ENCODE measurements at places on chromosomes 11 and 22.
A peak's percentile ranks its signal among the peaks of the same experiment; 100 is the strongest.

- peak; percentile 80 for DNase-seq
Observed at GRCh38 chr11:6992457-6993417, 27.4 kb downstream of the ZNF214 start.

DNA sequence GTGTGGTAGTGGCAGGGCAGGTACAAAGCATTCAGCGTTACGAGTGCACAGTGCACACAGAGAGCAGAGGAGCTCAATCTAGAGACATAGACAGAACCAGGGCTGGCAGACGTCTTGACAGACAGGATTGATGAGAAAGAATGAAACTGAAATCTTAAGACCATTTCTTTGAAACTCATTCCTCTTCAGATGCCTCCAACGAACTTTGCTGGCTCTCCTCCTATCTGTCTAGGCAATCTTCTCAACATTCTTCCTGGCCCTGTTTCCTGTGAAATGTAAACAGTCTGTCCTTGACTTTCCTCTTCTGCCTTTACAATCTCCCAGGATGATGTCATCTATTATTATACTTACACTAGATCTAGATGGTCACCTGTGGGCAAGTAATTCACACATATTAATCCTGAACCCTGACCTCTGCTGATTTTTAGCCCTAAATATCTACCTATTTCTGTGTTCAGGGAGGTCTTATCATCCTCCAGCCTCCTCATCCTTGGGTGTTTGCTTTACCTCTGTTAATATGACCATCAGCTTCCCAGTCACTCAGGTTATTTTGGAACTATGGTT, 119.5 kb downstream of the ENTHD1 start:
- DNase-seq, result peak; percentile 41

GRCh38 chr22:26777156-26777801, 119.9 kb downstream of the MIAT start:
- peak; percentile 45 for DNase-seq

GRCh38 chr11:70610566-70611565, 212.5 kb downstream of the CTTN start:
- DNase-seq, result no peak

DNA sequence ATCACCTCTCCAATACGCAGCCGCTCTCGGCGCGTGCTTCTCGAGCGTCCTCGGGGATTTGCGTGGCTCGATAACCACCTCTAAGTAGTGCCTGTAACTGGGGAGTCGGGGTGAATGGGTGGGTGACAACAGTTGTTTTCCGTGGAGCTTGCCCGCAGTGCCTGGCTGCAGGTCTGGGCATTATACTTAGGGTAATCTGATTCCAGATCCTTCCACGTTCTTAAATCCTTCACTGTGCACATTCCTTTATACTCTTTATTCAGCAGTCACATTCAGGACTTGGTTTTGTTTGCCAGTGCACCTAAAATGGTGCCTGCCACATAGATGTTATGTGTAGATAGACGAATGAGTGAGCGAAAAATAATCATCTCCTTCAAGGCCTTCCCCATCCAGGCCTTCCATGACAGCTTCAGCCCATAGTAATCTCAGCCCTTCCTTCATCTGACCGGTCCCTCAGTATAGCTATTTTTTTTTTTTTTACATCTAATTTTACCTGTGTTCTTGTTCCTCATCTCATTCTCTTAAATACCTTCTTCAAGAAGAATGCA, 602 bp downstream of the NAT10 start:
- DNase-seq, result no peak

GRCh38 chr22:37926358-37926757, 20.3 kb downstream of the MICALL1 start:
- DNase-seq, result no peak

- peak; percentile 76 for DNase-seq
Observed at GRCh38 chr22:46425016-46425415, 89.5 kb downstream of the TRMU start.

DNA sequence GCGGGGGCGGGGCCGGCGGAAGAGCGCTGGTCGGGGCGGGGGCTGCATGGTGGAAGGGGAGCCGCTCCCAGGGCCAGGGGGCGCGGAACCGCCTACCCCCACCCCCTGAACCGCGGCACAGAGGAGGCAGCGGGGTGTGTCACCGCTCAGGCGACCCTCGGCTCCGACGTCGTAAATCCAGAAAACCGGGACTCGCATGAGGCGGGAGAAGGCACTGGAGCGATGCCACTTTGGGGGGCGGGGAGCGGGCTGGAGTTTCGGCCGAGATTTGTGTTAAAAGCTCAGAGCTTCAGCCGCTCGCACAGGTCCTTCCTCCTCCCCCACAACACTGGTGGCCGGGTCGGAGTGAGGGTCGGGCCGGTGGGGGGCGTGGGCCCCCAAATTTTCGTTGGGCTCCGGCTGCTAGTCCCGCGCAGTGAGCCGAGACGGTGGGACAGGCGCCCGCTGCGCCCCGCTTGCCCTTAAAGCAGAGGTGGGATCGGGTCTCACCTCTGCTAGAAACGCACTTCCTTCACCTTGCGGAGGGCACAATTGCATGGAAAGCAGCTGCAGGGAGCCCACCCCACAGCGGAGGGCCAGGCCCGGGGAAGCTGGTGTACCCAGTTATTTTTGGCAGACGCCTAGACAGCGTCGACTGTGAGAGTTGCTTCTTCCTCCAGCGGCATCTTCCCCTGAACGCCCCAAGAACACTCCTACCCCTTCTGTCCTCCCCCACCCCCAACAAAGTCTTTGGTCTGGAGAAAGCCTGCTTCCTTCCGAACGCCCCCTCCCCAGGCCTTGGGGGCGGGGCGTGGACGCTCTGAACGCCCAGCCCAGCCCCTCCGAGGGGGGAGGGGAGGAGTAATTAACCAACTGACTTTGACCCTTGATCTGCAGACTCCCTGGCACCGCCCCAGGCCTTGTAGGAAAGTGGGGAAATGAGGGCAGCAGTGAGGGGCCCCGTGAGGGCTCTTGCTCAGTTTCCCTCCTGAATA, 1.1 kb downstream of the OVOL1 start:
- DNase-seq, result no peak

GRCh38 chr11:132052904-132053303, 682.5 kb downstream of the NTM start:
- DNase-seq, result no peak

DNA sequence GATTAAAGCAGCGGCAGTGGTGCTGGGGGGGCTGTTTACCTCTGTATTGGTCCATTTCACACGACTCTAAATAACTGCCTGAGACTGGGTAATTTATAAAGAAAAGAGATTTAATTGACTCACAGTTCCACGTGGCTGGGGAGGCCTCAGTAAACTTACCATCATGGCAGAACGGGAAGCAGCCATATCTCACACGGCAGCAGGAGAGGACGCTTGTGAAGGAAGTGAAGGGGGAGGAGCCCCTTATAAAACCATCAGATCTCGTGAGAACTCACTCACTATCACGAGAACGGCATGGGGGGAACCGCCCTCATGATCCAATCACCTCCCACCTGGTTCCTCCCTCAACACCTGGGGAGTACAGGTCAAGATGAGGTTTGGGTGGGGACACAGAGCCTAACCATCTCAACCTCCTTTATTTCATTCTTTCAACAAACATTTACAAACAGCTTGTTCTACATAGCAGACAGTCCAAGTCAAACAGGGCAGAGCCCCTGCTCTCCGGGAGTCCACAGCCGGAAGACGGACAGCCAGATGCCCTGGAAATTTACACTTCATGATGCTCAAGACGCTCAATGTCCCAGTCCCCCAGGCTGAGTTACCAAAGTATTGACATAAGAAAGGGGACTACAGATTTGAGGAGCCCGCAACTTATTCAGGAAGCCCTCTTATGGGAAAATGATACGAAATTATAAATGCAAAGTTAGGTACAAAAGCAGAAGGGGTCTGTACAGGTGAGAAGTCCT, 26.3 kb upstream of the HMGXB4 start:
- peak; percentile 37 for DNase-seq

DNA sequence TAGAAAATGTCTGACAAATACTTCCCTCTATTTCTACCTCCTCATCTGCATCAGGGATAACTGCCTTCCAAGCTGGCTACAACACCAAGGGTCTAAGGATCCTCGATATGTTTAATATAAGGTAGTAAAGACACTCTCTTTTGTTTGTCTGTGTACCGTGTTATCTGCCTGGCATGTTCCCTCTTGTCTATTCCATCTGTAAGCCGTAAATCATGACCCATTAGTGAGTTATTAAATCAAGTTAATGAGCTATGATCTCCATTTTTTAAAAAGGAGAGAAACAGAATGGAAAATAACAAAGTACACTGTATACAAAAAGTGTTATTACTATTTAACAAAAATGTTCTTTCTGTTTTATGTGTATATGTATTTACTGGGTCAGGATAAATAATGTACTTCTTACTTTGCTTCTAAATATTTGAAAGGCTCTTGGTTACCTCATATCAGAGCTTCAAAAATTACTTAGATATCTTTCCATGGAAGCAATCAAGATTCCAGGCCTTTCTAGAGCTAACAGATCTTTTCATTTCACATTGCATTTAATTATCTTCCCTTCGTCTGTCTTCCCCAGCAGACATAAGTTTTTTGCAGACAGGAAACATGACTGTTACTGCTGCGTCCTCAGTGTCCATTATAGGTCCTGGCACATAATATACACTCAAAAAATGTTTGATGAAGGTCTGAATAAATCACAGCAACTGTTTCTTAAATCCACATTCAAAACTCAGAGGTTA, 342.6 kb upstream of the CCDC90B start:
- no peak for DNase-seq

DNA sequence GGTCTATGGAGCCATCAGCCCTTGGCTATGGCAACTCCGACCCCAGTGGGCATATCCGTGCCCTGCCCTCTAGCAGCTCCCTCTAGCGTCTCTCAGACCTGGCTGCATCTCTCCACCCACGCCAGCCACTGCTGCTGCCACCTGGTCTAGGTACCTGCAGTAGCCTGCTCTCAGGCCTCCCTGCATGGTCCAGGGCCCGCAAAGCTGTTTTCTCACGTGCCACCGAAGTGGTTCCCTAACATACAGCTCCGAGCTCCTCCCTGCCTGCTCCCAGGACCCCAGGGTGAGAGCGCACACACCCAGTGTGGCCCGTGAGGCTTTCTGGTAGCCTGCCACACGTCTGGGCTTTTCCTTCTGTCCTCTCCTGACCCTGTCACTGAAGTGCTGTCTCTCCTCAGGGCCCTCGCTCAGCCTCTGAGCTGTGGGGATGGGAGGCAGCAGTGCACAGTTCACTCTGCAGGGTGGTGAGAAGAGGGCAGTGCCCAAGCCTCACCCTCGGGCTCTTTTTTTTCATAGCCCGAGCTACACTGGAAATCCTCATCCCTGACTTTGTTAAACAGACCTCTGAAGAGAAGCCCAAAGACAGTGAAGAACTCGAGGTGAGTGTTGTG, 14.3 kb downstream of the DGCR8 start:
- no peak for DNase-seq

DNA sequence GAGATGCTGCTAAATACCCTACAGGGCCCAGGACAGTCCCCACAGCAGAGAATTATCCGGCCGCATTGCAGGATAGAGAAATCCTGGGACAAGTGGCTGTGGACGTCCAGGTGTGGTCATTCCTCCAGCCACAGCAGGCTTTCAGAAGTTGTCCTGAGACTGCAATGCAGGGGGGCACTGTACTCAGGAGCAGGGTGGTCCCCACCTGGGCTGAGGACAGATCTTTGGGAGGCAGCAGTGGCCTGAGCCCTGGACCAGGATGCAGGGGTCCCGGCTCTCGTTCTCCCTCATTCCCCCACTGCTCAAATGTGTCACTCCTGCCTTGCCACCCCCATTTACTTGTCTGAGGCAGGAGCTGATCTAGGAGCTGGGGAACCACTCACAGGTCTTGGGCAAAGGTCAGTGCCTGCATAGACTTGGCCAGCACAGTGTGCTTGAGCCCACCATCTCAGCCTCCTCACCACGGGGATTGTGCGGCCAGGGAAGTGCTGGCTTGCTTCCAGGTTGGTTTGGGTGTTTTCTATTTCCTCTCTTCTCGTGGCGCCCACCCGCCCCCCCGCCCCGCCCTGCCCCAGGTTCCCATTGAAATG, 15.3 kb downstream of the LINC01488 start:
- no peak for DNase-seq

GRCh38 chr11:120354779-120355178, 18.6 kb downstream of the ARHGEF12 start:
- no peak for DNase-seq

- DNase-seq, result peak; percentile 8
Observed at GRCh38 chr22:25514436-25515180, 49.9 kb upstream of the GRK3 start.

- DNase-seq, result no peak
Observed at GRCh38 chr11:126682590-126682989, 318.0 kb downstream of the KIRREL3 start.

GRCh38 chr22:45638834-45639746, 32.5 kb upstream of the ATXN10 start:
- DNase-seq, result peak; percentile 80

DNA sequence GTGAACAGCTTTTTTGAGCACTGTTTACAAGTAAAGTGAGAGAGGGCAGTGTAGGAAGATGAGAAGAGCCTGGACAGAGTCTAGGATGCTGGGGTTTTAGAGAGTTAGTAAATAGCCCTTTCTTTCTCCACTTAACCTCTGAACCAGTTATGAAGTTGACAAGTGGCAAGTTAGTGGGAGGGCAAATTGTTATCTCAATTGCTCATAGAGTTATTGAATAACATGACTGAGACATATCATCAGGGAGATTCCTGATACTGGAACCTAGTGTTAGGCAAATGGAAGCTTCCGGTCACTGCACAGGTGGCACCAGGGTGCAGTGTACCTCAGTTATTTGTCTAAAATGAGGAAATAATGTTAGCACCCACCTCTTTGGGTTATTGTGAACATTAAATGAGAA, 57.8 kb upstream of the PTPN5 start:
- DNase-seq, result no peak

DNA sequence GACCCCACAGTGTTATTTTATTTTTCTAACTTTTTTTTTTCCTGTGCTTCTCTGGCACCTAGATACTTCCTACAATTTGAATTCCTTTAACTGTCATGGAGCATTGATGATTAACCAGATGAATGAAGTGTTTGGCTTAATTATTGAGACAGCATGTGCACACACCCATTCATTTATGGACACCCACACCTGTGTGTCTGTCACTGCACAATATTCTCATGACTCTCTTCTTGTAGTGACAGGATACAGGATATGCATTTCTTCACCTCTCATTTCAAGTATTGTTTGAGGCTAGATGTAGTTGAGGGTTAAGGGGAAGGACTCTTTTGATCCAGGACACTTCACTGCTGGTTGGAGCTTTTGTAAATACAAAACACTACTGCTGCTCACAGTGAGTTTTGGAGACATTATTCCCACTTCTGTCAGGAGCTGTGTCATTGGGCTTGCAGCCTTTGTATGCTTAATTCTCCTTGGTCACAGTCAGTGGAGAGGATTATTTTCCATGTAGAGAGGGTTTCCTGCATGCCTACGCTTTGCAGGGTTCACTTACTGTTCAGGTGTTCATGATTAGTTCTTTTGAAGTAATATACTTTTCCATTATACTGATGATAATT, 33.5 kb downstream of the SPECC1L start:
- DNase-seq, result no peak

DNA sequence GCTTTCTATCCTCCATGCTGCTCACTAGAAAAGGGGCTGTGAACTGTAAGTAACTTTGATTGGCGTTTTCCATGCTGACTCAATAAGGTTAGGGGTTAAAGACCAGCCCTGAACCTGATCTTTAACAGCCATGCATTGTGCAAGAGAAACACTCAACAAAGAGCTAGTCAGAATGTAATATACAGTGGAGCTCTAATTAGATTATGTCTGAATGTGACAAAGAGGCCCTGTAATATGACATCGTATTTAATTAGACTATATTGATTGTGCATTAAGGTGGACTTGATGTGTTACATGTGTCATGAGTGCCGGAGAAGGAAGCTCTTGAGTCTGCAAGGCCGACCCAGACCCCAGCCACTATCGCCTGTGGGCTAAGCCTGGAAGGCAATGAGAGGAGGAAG, 70.5 kb downstream of the PKNOX2 start:
- DNase-seq, result no peak

Data from ELR (cell line).